ENCODE measurements at places on chromosomes 11 and 22.

- peak; percentile 73 for DNase-seq
These were observed 90.6 kb downstream of the RPS6KA4 start for GRCh38 chr11:64449381-64450167.

DNA sequence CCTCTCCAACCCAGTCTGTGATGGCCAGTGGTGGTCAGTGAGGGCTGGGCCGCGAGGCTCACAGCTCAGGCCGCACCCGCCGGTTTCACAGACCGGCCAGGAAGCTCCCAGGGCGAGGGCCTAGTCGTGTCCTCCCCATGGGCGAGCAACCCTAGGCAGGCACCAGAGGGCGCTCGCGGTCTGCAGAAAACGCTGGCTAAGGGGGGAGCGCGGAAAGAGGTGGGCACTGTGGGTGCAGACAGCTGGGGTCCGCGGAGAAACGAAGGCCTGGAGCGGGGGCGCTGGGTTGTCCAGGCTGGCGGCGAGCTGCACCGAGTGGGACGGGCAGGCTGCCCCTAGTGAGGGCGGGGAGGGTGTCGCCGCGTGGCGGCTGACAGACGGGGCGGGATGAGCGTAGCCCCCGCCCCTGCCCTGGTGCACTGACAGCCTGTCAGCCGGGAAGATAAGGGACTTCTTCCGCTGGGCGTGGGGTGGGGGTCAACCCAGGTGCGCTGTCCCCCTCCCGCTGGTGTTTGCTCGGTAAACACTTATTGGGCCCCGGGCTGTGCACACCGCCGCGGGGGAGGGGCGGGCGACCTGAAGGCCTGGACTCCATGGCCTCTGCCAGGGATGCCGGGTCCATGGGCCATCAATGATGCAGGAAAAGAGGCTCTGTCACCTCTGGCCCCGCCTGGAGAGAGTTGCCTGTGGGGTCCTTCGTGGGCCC is 7.5 kb downstream of the GP1BB start:
- DNase-seq: peak; percentile 82

DNA sequence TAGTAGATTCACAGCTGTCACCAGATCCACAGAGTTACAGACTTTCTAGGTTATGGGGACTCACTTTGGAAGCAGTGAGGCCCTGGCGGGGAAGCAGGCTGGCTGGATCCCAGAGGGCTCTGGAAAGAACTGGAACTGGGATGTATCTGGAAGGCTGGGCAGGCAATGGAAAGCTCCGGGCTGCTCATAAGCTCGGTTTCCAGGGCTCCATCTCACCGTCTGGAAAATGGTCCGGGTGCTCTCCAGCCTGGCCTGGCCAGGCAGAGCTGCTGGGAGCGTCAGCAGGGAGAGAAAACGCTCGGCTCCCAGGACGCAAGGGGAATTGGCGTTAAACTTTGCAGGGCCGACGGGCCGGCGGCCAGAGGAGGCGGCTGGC is 335 bp upstream of the SEZ6L start:
- DNase-seq: no peak

- no peak for DNase-seq
These were observed 137.1 kb downstream of the ARHGAP42 start for GRCh38 chr11:100824041-100824809.

- peak; percentile 37 for DNase-seq
These were observed at the start of gene SSH3 for GRCh38 chr11:67303132-67303834. TSS of gene SSH3 (plus strand) at chr11:67303530. CDS start at chr11:67303626, 96 bp downstream.

Data from CD4-positive, alpha-beta T cell treated with Interleukin-21 for 1 hour (primary cell).